ENCODE measurements at places on chromosomes 13 and 19.

DNA sequence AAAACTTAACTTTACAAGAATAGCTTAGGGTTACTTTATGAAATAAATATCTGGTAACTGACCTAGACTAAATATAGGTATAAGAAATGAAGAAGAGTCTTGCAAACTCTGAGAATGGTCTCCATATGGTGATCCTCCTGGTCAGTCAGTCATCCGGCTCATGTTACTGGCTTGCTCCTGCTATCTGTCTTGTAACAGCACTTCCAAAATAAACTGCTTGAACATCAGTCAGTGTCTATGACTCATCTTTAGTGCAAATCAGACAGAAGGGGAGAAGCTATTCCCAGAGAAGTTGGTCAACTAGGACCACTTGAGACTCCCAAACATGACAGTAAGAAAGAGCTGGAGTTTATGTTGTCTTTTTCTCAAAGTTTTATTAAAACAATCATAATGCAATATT, 1550.9 kb downstream of the PCDH9 start:
- DNase-seq = no peak

- no peak for DNase-seq
Measured at GRCh38 chr19:8571006-8571411, 6.2 kb downstream of the MYO1F start.

DNA sequence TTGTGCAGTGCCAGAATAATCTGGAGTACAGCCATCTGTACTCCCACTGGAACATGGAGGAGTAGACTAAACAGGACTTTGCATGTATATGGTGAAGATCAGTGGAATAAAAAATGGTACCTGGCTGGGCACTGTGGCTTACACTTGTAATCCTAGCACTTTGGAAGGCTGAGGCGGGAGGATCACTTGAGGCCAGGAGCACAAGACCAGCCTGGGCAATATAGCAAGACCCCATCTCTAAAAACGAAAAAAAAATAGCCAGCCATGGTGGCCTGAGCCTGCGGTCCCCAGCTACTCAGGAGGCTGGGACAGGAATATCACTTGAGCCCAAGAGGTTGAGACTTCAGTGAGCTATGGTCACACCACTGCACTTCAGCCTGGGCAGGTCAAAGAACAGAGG, 20.0 kb downstream of the UBA2 start:
- DNase-seq = no peak

GRCh38 chr13:42270857-42271215, 1.1 kb upstream of the AKAP11 start:
- DNase-seq = no peak

GRCh38 chr13:42486711-42487198, 87.2 kb upstream of the TNFSF11 start:
- no peak for DNase-seq

GRCh38 chr13:31629085-31629780, 110.1 kb upstream of the RXFP2 start:
- DNase-seq = no peak

DNA sequence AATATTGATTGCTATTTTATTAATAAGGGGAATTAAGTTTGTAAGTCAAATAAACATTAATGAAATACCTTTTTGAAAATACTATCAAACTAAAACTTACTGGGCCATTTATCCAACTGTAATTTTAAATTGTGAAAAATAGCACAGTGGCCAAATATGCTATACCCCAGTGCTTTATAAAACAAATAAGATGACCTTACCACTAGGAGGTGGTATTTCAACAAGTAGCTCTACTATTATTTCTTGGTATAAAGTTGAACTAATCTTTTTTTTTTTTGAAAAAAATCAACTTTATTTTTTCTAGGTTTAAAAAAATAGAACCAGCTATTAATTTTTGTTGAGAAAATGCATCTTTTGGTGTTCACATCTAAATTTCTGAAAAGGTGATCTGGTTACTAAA, 14.7 kb downstream of the LACC1 start:
- peak; percentile 37 for DNase-seq

DNA sequence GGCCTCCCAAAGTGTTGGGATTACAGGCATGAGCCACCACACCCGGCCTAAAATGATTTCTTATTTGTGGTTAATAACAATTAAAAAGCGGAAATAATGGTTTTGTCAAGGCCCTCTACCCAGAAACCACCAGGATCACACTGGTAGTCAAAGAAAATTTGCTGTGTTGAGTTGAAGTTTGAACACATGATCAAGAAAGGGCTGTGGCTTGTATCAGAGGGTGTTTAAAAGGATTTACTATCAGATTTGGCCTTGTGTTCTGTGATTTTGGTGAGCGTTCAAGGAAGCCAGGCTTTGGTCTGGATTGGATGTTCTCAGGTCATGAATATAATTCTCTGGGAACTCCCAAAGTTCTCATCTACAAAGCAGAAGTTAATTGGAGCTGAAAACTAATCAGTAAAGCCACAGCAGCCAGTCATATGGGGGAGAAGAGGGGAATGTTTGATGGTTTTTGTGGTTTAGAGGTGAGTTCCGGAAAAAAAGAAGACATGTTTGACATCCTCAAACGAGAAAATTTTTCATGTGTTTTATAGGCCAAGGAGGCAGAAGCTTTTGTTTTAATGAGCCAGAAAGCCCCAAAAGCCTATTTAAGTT, 10.6 kb upstream of the ZNF556 start:
- DNase-seq = no peak

DNA sequence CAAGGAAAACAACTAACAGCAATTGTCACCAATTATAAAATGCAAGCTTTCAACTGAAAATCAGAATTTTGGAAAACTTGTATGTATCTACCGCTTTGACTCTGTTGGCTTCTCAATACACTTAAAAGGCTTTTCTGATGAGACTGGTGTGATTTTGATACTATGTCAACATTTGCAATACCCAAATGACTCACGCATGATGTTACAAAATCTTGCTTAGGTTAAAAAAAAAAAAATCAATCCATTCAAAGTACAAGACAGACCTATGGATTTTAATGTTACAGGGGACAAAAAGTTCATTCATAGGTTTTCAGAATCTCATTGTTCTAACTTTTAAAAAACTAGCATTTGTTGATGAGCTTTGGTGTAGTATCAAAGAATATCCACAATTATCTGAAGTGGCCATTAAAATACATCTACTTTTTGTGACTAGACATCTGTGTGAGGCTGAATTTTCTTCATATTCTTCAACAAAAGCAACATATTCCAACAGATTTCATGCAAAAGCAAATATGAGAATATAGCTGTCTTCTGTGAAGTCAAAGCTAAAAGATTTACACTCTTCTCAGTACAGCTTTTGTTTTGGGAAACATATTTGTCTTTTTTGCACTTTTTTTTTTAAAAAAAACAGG, 10.7 kb downstream of the ELF1 start:
- no peak for DNase-seq

DNA sequence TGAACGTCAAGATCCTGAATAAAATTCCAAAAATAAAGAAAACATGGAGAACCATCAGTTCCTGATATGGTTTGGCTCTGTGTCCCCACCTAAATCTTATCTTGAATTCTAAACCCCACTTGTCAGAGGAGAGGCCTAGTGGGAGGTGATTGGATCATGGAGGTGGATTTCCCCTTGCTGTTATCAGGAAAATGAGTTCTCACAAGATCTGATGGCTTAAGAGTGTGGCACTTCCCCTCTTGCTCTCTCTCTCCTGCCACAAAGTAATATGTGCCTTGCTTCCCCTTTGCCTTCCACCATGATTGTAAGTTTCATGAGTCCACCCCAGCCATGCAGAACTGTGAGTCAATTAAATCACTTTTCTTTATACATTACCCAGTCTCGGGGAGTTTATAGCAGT, 827.4 kb downstream of the GPC5 start:
- no peak for DNase-seq
